Fibroblast of skin of left biceps (primary cell): ENCODE measurements at places on chromosomes 4 and X.

DNA sequence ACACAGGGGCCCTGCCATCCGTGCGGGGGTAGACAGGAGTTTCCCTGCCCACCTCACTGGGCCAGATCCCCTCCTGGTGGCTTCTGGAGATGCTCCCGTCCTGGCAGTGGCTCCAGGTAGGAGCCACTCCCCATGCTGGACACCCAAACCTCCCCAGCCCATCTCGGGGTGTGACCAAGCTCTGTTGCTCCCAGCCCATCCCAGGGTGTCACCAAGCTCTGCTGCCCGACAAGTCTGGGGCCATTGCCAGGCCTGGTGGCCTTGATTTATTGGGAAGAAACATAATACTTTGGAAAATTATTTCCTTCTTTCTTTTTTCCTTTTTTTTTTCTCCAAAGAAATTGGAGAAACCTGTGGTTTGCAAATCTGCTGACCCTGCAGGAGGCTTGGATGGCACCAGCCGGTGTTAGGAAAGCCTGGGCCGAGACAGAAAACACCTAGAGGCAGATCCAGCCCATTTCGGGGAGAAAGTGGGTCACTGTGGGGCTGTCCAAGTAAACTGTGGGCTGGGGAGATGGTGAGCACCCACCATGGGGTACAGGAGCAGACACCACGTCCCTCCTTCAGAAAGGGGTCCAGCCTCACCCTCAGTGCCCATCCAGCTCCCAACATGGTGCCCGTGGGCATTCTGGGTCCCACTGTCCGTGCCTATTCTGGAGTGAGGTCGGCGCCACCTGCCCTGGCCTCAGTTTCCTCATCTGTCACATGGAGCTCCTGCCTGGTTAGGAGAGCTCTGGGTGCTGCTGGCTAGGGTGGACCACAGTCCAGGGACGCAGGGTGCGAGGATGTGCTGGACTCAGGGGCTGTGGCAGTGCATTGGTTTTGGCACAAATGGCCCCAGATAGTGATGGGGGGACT is 59.4 kb upstream of the ADRA2C start:
- DNase-seq = no peak

DNA sequence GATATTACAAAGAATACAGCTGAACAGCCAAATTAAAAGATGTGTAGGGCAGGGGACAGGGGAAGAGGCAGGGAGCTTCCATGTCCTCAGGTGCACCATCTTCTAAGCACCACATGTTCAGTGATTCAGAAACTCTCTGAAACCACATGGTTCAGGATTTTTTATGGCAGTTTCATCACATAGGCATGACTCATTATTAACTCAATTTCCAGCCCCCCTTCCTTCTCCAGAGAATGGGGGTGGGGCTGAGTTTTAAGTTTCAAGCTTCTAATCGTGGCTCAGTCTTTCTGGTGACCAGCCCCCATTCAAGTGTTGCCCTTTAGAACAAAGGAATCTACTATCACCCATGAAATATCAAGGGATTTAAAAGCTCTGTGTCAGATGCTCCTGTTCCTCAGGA is 317.8 kb upstream of the GALNT7 start:
- DNase-seq = peak; percentile 90

DNA sequence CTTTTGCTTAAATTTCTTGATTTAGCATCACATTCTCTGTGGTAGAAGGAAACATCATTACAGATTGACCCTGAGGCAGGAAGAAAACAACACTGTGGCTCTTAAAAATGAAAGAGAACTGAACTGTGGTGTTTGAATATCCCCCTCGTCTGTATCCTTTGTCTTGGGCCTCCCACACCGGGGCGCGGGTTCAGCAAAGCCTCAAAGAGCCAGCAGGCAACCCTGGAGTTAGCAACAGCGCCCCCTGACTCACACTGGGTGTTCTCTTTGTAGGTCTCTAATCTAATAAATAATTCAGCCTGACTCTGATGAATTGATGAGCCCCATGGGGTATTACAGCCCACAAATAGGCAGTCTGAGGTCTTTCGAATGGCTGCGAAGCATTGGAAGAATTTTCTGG is 46.1 kb upstream of the CTSO start:
- DNase-seq = no peak

- no peak for DNase-seq
These were observed 1.9 kb downstream of the SPIN2A start for GRCh38 chrX:57135287-57135686.

- no peak for DNase-seq
These were observed 139.3 kb downstream of the BMPR1B start for GRCh38 chr4:94897023-94897422.

DNA sequence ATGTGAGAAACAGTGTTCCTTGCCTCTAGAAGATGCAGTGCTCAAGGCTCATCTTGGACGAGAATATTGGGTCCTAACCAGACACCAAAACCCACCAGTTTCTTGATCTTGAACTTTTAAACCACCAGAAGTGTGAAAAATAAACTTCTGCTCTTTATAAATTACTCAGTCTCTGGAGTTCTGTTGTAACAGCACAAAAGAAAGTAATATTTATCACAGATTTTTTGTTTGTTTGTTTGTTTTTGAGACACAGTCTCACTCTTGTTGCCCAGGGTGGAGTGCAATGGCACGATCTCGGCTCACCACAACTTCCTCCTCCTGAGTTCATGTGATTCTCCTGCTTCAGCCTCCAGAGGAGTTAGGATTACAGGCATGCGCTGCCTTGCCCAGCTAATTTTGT is 371.1 kb upstream of the NDST4 start:
- no peak for DNase-seq

GRCh38 chr4:163317110-163317509 is 15.3 kb downstream of the NPY1R start:
- no peak for DNase-seq

- DNase-seq = peak; percentile 44
These were observed 45.7 kb downstream of the SYTL5 start for GRCh38 chrX:38052096-38052495.

DNA sequence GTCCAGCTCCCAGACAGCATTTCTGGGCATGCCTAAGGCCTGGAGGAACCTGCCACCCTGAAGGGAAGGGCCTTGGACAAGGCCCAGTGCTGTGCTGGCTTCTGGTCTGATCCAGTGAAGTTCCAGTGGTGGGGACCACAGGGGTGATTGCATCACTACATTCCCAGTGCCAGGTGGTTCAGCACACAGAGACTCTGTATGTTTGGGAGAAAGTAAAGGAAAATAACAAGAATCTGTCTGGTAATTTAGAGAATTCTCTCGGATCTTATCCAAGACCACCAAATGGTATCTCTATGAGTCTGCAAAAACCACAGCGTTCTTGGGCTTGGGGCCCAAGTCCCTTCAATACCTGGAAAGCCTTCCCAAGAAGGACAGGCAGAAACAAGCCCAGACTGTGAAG is 131.8 kb upstream of the MAD2L1 start:
- no peak for DNase-seq

DNA sequence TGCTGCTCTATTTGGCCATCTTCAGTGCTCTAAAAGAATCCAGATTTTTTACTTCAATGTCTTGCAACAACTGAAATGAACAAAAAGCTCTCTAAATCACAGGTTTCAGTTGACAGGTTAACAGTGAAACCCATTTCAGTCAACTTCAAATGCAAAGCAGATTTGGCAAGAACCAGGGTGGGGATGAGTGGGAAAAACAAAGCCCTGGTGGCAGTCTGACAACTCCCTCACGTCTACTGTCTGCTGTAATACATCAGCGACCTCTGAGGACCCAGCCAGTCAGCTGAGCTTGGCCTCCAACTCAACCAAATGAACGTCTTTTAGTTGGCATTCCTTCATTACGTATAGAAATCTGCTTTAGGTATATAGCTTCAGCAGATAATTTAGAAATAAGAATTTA is 95.8 kb downstream of the COL25A1 start:
- no peak for DNase-seq

GRCh38 chrX:107597264-107597663 is 31.0 kb upstream of the PRPS1 start:
- DNase-seq = no peak

- no peak for DNase-seq
These were observed 102.5 kb downstream of the LARP7 start for GRCh38 chr4:112739442-112739841.

GRCh38 chr4:16035843-16036242 is 48.0 kb downstream of the PROM1 start:
- DNase-seq = no peak

DNA sequence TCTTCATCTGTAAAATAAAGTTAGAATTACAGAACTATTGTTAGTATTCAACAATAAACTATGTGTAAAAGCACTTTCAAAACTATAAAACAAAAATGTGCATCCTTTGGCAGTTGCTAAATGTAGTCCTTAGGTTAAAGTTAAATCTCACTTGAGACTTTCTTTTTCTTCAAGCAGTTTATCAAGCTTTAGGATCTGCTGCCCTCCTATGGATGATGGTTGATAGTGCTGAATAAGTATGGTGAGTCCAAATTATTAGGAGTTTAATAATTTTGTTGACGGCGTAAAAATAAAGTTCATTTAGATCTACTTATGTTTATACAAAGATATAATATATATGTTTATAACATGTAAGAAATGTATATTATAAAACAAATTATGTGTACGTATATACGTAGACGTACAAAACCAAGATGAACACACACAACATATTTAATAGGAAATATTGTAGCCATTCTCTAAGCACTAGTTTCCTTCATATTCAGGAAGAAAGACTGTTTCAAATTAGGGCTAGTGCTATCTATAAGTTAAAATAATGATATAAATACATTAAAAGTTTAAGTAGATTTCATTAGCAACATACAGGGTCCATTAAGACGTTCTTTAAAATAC is 22.3 kb downstream of the UGT2A2 start:
- DNase-seq = no peak

DNA sequence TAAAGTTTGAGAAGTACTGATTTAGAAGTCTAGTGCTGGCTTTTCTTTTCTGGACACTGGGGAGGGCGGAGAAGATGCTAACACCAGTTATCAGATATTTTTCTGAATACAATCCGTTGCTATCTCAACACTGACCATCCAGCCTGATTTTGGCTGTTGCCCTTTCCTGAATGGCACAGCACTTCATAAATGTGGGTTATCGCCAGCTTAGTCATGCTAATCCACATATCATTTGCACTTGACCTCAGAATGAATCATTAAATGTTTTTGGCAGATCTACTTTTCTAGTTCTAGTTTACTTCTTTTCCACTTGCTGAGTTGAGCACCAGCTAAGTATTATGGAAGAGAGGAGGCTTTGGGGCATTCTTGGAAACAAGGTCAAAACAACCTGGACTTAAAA is 60.8 kb upstream of the ESX1 start:
- DNase-seq = no peak

- no peak for DNase-seq
These were observed 1.1 kb downstream of the HTT start for GRCh38 chr4:3075652-3075981.

- DNase-seq = no peak
These were observed 145.6 kb downstream of the AMELX start for GRCh38 chrX:11438767-11439166.

GRCh38 chrX:12319003-12319519 is 180.8 kb downstream of the FRMPD4 start:
- DNase-seq = no peak

- DNase-seq = no peak
These were observed 128.4 kb upstream of the FAT1 start for GRCh38 chr4:186852073-186852420.

DNA sequence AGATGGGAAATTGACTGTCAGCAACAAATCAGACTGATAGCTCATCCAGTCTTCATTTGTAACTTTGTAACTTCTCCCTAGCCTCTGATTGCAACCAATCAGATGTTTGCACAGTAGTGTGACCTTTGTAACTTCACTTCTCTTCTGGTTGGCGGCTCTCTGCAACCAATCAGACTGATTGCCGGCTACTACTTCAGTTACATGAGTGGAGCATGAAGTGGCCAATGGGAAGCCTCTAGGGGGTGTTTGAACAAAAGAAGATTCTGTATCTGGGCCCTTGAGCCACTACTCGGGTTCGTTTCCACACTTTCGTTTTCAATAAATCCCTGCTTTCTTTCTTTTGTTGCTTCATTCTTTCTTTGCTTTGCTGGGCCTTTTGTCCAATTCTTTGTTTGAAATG is 1285.8 kb downstream of the TECRL start:
- DNase-seq = no peak

DNA sequence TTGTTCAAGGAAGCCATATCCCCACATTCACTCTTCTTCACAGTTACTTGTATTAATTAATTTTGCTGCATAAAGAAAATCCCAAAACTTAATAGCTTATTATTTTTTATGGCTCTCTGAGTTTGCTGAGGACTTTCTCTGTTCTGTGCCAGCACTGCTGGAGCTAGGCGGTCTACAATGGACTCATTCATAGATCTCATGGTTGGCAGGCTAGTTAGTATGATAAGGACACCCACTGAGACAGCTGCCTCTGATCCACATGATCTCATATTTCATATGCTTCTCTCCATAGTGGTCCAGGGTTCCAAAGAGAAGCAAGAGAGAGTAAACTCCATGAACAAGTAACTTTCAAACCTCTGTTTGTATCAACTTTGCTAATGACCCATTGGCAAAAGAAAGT is 170.2 kb downstream of the ADGRA3 start:
- no peak for DNase-seq

GRCh38 chr4:14716691-14717090 is 285.6 kb upstream of the CPEB2 start:
- DNase-seq = no peak

GRCh38 chr4:100593935-100594334 is 76.1 kb upstream of the EMCN start:
- DNase-seq = no peak

DNA sequence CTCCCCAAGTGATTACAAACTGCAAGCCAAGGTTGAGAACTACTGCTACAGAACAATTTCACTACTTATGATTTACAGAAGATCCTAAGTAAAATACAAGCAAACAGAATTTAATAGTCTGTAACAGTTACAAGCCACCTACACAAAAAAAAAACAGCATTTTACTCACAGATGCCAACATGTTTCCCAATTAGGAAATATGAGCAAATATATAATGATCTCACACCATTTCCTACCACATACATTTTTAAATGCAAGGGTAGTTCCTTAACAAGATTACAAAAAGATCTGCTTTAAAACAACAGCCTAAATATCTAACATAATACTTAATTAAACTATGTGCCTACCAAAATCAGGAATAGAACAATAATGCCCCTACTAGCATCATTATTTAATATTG is 63.4 kb downstream of the EFHC2 start:
- no peak for DNase-seq

DNA sequence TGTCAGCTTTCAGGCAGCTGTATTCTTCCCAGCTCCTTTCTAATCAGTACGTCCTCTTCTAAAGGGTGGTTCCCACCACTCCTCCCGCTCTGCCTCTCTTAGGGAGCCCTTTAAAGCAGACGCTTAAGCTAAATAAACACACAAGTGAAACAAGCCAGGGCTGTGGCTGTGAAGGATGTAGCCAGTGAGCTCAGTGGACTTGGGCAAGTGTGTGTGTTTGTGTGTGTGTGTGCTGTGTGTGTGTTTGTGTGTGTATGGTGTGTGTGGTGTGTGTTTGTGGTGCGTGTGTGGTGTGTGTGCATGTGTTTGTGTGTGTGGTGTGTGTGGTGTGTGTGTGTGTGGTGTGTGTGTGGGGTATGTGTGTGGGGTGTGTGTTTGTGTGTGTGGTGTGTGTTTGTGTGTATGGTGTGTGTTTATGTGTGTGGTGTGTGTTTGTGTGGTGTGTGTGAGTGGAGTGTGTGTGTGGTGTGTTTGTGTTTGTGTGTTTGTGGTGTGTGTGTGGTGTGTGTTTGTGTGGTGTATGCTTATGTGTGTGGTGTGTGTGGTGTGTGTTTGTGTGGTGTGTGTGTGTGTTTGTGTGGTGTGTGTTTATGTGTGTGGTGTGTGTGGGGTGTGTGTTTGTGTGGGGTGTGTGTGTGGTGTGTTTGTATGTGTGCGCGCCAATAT is 283.3 kb downstream of the PTTG2 start:
- DNase-seq = no peak
